ENCODE measurements at places on chromosomes 2 and 18.

DNA sequence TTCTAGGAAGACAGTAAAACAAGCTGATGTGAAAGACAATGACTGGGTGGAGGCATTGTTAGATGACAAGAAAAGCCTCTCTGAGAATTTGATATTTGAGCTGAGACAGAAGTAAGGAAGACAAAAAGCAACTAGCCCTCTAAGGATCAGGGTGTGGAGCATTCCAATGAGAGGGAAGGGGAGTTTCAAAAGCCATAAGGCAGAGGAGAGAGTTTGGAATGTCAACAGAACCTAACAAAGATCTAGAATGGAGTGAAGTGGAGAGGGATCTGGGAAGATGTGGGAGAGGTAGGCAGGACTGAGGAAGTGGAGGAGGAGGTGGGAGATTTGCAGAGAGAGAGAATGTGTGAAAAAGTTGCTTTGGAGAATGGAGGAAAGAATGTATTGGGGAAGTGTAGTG lies 17.3 kb upstream of the ASXL2 start:
- DNase-seq = no peak

DNA sequence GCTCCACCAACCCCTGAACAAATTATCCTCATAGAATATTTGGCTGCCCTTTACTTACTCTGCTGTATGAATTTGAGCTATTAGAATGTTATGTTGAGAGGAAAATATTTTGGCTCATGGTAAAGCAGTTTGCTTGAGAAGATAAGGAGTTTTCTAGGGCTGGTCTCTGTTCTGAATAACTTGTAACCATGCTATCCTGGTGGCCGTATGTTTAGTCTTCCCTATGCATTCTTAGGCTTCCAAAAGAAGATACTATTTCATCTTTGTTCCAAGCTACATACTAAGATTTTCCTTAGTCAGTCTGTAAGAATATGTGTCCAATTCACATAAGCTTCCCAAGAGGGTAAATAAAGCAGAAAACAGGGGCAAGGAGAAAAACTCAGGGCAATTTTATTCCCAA lies 1105.1 kb upstream of the PIK3C3 start:
- DNase-seq = no peak

- no peak for DNase-seq
Measured at GRCh38 chr2:84866122-84866521, 14.8 kb downstream of the TRABD2A start.

- no peak for DNase-seq
Measured at GRCh38 chr2:167335541-167335992, 447.3 kb downstream of the XIRP2 start.

DNA sequence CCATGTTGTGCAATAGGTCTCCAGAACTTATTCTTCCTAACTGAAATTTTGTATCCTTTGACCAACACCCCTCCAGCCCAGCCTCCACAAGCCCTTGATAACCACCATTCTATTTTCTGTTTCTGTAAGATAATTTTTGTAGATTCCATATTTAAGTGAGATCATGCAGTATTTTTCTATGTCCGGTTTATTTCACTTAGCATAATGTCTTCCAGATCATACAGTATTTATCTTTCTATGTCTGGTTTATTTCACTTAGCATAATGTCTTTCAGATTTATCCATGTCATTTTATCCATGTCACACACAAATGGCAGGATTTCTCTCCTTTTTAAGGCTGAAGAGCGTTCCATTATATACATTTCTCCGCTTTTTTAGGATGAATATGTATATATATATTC lies 24.4 kb upstream of the ONECUT2 start:
- no peak for DNase-seq

Measured in hematopoietic multipotent progenitor cell (in vitro differentiated cells).